Mucosa of descending colon (tissue), 3 donors: ENCODE measurements at places on chromosomes 13 and 19. TPM values are rescaled to one million over a fixed set of nuclear protein-coding genes. Genes with fewer than 3 reads are reported as not detected.

DNA sequence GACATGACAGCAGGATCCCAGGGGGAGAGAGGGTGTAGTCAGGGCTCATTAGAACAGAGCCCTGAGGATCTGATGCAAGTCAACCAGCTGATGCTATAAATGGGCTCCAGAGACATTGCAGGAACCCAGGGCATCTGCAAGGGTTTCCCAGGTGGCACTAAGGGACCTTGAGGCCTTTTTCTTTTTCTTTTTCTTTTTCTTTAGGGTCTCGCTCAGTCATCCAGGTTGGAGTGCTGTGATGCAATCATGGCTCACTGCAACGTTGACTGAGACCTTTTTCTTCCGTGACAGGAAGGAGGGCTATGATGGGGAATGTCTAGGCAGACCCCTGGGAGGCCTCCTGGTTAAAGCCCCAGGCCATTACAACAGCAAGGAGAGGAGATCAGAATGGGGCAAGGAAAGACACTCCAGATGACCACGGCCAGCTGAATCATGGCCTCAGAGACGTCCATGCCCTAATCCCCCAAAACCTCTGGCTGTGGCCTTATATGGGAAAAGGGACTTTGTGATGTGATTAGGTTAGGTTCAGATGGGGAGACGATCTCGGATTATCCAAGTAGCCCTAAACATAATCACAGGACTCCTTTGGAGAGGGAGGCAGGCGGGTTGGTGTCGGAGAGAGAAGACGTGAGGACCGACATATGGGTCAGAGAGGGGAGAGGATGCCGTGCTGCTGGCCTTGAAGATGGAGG lies 4.5 kb upstream of the FCGRT start:
- DNase-seq, result no peak

DNA sequence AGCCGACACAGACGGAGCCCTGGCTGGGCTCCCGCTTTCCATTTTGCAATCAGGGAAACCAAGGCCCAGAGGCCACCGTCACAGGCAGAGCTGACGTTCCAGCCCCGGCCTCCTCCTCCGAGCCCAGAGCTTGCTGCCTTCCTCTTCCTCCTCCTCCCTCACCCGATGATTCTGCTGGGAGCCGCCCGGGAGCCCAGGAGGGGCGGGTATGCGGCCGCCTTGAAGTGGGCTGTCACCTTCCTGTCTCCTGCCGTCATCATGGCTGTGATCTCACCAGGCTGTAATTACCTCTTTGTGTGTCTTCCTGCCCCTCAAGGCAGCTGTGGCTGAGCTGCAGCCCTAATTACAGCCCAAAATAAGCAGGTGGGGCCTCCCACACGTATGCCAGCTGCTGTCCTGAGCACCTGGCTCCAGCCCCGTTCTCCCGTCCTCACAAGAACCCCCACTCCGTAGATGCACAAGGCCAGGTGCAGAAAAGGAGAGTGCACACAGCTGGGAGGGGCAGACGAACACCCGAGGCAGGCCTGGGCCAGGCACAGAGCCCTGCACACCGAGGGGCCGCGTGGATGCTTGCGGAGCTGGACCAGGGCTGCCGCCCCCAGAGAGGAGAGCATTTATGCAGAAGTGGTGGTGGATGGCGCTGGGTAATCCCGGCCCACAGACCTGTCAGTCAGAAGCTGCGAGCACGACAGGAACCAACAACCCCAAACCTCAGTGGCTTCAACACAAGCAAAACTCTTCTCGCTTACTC lies 4.0 kb downstream of the TPGS1 start:
- peak; percentile 92 for DNase-seq

CGB5 gene
- total RNA-seq, result not detected

GRCh38 chr19:18029617-18030338 lies 21.8 kb downstream of the ARRDC2 start:
- DNase-seq, result peak; percentile 52

GRCh38 chr13:46183018-46183946 lies 1.3 kb upstream of the LCP1 start:
- DNase-seq, result no peak

DNA sequence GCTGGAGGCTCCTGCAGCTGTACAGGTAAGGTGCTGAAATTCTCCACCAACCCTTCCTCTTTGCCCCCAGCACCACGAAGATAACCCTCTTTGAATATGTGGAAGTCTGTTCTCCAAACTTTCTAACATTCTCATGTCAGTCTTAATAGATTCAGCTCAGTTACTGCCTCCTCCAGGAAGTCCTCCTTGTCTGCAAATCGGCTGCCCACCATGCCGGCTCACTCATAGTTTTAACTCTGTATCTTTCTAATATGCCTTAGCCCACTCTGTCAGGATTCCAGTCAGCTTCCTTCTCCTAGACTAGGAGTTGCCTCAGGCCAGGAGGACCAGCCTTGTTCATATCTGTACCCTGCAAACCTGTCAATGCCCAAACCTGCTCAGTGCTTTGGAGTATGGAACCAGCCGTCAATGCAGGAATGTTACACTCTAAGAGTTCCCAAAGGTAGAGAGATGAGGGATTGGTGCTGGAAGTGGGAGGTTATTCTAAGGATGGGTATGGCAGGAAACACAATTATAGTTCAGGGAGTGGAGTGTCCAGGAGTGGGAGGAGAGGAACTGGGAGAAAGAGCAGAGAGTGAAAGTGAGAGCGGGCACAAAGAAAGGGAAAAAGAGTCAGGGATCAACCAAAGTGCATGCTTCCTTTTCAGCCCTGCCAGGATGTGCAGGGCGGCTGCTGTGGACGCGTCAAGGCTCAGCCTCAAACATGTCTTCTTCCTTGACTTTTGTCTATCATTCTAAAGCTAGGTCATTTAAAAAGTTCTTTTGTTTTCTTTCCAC lies 38.0 kb upstream of the ALOX5AP start:
- peak; percentile 48 for DNase-seq

- DNase-seq, result no peak
These were observed 1.4 kb upstream of the FZR1 start for GRCh38 chr19:3504735-3505134.

DNA sequence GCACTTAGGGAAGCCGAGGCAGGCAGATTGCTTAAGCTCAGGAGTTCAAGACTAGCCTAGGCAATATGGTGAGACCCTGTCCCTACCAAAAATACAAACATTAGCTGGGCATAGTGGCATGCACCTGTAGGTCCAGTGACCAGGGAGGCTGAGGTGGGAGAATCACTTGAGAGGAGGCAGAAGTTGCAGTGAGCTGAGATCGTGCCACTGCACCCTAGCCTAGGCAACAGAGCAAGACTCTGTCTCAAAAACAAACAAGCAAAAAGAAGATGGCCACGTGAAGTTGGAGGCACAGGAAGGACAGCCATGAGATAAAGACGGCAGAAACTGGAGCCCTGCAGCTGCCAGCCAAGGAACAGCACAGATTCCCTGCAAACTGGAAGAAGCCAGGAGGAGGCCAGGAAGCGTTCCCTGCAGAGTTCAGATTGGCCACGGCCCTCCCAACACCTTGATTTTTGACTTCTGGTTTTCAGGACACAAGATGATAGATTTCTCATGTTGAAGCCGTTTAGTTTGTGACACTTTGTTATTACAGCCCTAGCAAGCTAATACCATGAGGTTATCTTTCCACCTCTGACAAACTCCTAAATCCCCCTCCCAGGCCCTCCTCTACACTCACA lies 786.7 kb downstream of the UQCRFS1 start:
- DNase-seq, result no peak

F2RL3 gene
- 2.0 TPM for total RNA-seq

GFY gene
- total RNA-seq, result not detected

DNA sequence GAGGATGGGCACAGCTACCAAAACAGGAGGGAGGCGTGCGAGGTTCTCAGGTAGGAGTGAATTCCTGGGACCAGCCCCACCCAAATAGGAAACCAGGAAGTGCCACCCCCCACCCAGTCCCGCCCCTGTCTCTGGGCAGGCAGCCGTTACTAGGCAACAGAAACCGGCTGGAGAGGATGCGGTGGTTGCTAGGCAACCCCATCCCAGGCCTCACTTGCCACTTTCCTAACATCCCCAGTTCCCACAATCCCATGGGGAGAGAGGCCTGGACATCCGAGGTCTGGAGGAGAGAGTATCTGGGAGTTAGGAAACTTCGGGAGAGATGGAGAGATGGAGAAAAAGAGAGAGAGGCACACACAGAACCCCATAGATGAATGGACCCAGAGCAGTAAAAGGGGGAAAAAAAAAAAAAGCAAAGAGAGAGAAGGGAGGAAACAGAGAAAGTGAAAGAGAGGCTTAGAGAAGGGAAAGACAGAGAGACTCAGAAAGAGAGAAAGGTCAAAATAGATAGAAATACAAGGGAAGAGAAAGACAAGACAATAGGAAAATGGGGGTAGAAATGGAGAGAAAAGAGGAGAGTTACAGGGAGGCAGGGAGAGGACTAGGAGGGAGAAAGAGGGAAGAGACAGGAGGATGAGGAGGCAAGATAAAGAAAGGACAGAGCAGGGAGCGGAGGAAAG lies 3.8 kb downstream of the GRIK5 start:
- DNase-seq, result no peak

SLC7A10 gene
- not detected for total RNA-seq

DNA sequence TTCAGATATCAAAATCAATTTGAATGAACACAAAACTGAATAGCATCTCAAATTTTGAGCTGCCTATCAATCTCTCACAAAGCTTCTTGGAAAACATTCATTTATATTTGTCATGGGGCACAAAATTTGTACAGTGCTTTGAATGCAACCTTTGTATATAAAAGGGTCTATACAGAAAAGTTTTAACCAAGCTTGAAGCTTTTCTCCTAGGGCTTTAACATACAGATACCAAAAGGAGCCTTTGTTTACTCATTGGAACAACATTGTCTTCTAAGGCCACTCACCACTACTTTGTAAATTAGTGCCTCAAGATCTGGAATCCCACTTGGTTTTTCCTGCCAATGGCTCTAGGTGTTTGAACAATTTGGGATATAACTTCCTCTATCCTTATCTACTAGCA lies 21.2 kb downstream of the LNX2 start:
- no peak for DNase-seq

- no peak for DNase-seq
These were observed 111.3 kb downstream of the ZDHHC20 start for GRCh38 chr13:21347753-21348318.

DNA sequence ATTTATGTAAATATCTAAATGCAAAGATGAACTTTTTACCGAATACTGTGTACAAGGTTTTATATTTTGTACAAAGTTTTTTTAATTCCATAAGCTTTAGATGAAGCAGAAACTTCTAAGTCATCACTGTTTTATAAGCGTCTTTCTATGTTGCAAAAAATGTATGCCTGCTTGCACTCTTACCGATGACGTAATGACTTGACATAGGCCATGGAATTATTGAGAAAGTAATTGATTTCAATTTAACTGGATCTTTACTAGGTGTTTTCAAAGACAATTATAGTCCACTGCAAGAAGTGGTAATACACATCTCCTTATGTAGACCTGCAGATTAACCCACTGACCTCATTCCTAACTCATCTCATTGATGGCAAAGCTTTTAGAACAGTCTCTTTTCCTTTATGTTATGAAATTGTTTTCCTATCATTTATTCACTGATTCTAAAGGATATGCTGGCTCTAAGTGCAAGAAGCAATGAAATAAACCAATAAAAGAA lies 10.4 kb downstream of the DACH1 start:
- DNase-seq, result no peak

DNA sequence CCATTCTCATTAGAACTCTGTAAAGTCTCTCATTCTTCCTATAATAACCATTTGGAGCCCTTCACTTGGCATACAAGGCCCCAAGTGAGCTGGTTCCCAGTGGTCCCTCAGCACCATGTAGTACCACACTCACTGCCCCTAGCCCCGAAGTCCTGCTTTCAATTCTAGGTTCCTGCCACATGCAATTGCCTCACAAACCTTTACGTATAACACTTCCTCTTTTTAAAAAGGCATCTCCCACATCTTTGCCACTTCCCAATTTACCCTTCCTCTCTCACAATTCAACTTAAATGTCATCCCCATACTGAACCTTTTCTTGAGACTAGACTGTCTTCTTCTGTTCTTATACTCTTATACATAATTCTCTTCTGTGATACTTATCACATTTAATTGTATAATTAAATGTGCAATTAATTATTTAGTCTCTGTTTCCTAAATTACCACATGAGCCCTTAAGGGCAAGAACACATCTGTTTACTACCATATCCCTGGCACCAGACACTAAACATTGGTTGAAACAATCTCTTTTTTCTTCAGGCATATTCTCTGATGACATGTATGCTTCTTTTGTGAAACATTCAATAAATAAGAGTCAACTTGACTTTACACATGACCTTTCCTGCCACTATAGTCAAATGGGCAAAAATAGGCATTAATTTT lies 304.0 kb downstream of the SPRY2 start:
- no peak for DNase-seq
